Right renal cortex interstitium (tissue), 3 donors: ENCODE measurements at places on chromosomes 6 and 20. TPM values are rescaled to one million over a fixed set of nuclear protein-coding genes. Genes with fewer than 3 reads are reported as not detected.
A peak's percentile ranks its signal among the peaks of the same experiment; 100 is the strongest.

DNA sequence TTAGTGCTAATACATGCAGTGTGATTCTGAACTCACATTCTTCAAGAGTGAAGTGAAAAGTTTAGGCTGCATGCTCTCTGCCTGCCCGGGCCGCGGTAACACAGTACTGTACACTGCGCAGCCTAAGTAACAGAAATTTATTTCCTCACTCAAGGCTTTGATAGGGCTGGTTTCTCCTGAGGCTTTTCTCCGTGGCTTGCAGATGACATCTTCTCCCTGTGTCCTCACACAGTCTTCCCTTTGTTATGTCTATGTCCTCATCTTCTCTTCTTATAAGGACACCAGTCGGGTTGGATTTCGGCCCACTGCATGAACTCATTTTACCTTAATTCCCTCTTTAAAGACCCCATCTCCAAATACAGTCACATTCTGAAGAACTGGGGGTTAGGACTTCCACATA lies 51.1 kb upstream of the TMEM170B start:
- no peak for DNase-seq

DNA sequence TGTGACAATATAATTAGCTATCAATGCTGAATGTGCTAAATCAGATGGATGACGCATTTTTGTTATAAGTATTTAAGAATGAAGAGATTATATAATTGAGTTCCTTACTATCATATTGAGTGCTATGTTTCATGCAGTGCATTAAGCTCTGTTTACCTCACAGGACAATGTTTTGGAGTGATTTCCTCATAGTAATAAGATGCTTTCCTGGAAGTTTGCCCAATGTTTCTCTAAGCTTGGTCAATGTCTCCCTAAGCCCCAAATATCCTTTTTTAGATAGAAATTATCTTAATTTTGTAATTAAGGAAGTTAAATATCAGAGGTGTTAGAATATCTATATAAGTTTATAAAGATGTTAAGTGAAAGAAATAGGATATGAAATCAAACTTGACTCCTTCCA lies 489.6 kb downstream of the MMUT start:
- DNase-seq, result no peak

- DNase-seq, result no peak
Measured at GRCh38 chr20:32999603-33000250, 4.5 kb downstream of the SUN5 start.

DNA sequence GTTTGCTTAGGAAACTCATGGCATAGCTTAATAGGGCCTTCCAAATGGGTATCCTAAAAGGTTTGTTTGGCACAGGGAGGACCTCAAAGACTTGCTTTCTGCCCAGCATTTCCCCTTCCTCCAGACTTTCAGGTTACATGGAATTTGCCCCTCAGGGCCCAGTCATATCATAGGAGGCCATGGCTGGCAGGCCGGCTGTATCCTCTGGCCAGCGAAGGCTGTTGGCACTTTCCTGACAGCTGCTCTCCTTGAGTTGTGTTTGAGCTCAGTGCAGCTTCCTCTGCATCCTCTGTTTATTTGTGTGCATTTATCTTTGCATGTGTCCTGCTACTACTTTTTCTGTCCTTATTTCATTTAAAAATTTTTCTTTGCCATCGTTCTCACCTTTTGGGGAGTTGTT lies 90.9 kb downstream of the ANKS1A start:
- no peak for DNase-seq

- peak; percentile 63 for DNase-seq
Measured at GRCh38 chr20:1313236-1313964, 15.5 kb downstream of the SDCBP2 start.

- no peak for DNase-seq
Measured at GRCh38 chr6:158640519-158640918, 4.0 kb downstream of the DYNLT1 start.

GRCh38 chr6:159075506-159076228 lies 30.9 kb upstream of the TAGAP start:
- DNase-seq, result no peak

- no peak for DNase-seq
Measured at GRCh38 chr6:148689168-148689567, 57.7 kb upstream of the UST start.

GRCh38 chr6:78947529-78947928 lies 80.2 kb downstream of the IRAK1BP1 start:
- DNase-seq, result no peak

DNA sequence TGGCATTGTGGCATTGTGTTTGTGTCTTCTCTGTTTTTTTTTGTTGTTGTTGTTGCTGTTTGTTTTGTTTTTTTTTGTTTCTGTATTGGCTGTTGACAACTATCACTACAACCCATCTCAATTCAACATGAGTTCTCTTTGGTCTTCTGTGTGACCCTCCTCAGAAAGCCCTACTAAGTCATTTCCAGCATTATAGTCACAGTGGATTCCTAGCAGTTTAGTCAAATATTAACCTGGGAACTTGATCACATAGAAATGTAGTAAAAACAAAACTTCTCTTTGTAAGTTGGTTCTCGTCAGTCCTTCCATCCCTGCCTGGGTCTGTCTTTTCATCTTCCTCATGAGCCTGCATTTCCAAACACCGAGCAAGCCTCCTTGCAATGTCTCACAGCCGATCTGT lies 16.8 kb downstream of the SLC17A2 start:
- DNase-seq, result no peak

- no peak for DNase-seq
Measured at GRCh38 chr6:160180706-160181105, 59.1 kb downstream of the SLC22A1 start.

DNA sequence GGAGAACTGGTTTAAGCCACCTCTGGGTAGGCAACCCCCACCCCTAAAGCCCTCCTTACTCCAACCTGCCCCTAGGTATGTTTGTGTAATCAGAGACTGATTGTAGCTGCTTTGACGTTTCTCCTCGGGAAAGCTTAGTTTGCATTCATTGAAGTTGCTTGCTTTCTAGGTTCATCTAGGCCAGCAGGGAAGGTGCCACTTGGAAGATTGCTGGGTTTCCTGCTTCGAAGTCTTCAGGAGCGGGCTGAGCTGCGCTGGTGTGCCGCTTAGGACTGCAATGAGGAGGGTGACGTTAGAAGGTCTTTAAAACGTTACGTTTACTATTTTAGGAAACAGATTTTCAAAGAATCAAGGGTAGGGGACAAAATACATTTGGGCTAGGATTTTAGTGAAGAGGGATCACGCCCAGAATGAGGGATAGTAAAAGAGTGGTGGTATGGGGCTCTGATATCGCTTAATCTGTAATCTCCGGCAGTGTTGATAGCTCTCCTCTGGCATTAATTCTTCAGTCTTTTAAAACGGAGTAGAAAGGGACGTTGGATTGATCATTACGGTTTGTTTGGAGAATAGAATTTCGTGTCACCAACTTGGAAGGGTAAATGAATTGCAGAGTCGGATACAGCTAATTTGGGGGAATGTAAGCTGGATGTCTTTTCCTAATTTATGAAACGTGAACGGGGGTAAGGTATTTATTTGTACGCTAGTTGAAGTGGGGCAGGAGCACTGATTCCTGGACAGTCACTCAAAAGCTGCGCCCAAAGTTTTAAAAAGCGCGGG lies 92.6 kb upstream of the PRDM1 start:
- no peak for DNase-seq

DNA sequence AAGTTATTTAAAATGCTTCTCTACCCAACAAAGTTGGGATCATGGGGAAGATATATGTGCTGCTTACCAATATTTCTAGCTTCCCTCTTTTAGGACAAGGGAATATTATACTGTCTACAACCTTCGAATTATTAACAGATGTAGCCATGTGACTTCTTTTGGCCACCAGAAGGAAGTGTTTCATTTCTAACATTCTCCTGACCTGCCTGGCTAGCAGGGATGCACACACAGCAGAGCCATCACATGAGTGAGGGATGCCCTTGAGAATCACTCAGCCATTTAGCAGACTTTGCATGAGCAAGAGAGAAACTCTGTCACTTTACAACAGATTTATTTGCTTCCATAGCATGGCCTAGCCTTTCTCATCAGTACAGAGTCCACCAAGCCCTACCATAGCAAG lies 230.7 kb upstream of the MARCKS start:
- no peak for DNase-seq

DNA sequence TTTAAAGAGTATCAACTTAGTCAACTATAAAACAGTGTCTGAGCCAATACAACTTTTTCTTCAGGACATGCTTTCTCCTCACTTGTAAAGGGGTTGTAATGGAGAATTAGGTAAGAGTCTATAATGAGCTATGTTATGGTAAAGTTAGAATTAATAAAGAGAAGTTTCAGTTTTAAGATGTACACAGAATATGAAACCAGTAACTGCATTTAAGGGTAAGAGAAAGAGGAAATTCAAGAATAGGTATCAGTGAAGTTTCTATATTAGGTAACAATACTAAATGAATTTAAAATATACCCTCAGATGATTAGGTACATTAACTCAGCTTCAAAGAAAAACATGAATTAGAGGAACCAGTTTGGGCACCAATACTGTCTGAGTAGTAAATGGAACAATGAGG lies 1444.3 kb upstream of the ADGRB3 start:
- DNase-seq, result no peak

DNA sequence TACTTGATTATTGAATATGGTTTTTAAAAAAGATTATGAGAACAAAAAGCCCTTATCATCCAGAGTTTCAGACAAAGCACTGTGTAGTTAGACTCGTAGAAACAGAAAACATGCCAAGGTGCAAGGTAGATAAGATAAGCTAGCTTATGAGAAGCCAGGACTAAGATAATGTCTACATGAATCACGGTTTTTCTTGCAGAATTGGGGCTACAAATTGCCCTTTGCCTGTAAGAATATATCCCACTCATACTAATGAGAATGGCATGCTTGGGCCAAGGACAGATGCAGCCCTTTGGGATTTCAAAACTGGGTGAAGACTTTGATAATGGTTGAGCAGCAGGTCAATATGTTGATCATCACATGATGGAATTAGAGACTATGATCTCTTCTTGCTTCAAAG lies 165.3 kb upstream of the PREP start:
- no peak for DNase-seq

DNA sequence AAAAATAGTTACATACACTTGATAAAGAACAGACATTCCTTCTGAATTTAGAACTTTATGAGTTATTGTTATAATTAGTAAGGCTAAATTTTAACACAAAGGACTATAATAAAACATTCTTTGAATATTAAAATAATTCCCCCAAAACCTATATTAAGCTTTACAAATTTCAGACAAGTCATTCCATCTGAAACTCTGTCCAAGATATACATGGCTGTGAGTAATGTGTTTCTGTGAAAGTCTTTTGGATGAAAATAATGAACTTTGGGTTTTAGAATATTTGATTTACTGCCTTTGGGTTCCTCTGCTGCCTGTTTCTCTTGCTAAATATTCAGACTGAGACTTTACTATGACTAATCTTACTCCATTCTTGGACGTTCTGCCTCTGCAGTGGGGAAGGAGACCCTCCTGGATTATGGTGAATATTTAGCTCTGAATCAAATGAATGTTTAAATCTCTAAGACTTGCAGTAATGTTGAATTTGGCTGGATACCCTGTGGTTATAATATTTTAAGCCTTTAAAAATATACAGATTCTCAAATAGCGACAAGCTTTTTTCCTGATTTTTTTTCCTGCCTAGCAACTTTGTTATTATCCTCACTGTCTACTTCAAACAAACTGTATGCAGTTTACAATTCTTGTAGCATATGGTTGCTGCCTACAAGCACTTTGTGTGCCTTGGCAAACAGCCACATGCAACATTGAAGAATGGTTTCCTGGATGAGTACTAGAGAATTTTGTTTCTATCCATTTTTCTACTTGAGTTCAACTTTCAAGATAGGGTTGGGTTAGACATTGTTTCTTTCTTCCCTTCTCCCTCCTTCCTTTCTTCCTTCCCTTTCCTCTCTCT lies 51.4 kb downstream of the TXLNB start:
- peak; percentile 52 for DNase-seq

GRCh38 chr6:47371139-47371869 lies 61.6 kb upstream of the TNFRSF21 start:
- no peak for DNase-seq

GRCh38 chr6:154619146-154619545 lies 108.7 kb upstream of the CNKSR3 start:
- DNase-seq, result no peak

- no peak for DNase-seq
Measured at GRCh38 chr6:16472349-16473069, 234.1 kb downstream of the GMPR start.

DNA sequence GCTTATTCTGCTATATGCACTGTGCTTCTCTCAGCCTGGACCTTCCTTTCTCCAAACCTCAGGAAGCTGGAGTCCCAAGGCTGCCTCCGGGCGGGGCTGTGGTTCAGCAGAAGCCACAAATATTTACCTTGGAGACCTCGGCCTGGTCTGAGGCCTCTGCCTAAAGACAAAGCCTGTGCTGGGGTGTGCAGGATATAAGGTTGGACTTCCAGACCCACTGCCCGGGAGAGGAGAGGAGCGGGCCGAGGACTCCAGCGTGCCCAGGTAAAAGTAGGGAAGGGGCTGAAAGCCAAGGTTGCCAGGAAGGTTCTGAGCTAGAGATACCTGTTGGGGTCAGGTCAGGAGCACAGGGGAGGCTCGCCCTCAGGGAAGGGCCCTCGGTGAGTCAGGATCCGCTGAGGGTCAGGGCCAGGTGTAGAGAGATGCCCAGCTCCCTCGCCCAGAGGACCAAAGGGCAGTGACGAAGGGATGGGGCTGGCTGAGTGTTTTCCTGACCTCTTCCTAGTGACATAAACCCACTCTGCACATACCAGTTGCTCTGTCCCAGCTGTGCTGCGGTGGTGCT lies at the start of gene BPIFB1:
Gene BPIFB1, plus strand, starts transcription at position 224 of the 565 bp plus-strand sequence. CDS start 2,860 bp downstream, outside the sequence.
- DNase-seq, result no peak

GRCh38 chr6:36962874-36963273 lies 8.3 kb downstream of the PI16 start:
- no peak for DNase-seq

- DNase-seq, result no peak
Measured at GRCh38 chr6:168061269-168062210, 17.5 kb downstream of the FRMD1 start.

GRCh38 chr20:62550087-62550632 lies 74.4 kb upstream of the GATA5 start:
- DNase-seq, result no peak

DNA sequence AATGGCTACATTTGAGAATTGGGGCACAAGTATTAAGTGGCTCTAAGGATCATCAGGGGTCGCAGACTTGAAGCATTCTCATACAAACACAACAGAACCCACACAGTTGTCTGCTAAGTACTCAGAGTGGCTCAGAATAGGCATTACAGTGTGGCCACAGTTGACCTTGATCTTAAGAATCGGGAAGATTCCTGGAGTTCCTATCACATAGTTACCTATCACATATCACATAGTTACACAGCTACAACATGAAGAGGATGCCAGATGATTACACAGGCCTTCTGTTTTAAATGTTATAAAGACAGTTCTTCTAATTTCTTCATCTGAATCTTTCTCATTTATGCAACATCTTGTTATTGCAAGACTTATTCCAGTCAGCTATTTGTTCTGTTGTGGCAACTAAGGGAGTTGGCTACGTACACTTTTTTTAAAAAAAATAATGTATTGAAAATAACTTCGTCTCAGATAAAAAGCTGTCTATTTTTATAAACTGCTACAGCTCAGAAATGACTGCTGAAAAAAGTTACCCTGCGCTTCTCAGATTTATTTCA lies 129.0 kb downstream of the REV3L start:
- DNase-seq, result no peak

Gene ASIP
- 0.28 TPM for polyA plus RNA-seq

Gene RAMACL
- 0.26 TPM for polyA plus RNA-seq

Gene BTBD3
- 74.3 TPM for polyA plus RNA-seq

Gene RIPOR3
- 6.9 TPM for polyA plus RNA-seq

Gene GJA10
- polyA plus RNA-seq, result not detected

Gene SLC35F1
- polyA plus RNA-seq, result 3.6 TPM

Gene FRS3
- polyA plus RNA-seq, result 4.2 TPM

Gene BPIFA1
- polyA plus RNA-seq, result not detected

Gene HLA-C
- 157 TPM for polyA plus RNA-seq

Gene MDFI
- 35.3 TPM for polyA plus RNA-seq

Gene POM121L2
- not detected for polyA plus RNA-seq

Gene KIZ
- 30.9 TPM for polyA plus RNA-seq

Gene CST4
- not detected for polyA plus RNA-seq

Gene IFNGR1
- 68.5 TPM for polyA plus RNA-seq
